Stimulated activated CD8-positive, alpha-beta memory T cell treated with anti-CD3 and anti-CD28 coated beads, Interleukin-7, amount 100 ng/mL, for 48 hours (primary cell): ENCODE measurements at places on chromosomes 1 and 21.

- no peak for DNase-seq
Observed at GRCh38 chr1:154420961-154421924, 16.1 kb downstream of the IL6R start.

- no peak for DNase-seq
Observed at GRCh38 chr1:216905137-216905536, 181.9 kb upstream of the ESRRG start.

- DNase-seq: no peak
Observed at GRCh38 chr1:19079541-19080472, 123.3 kb upstream of the IFFO2 start.

- no peak for DNase-seq
Observed at GRCh38 chr21:45534636-45535331, 7.5 kb downstream of the SLC19A1 start.

DNA sequence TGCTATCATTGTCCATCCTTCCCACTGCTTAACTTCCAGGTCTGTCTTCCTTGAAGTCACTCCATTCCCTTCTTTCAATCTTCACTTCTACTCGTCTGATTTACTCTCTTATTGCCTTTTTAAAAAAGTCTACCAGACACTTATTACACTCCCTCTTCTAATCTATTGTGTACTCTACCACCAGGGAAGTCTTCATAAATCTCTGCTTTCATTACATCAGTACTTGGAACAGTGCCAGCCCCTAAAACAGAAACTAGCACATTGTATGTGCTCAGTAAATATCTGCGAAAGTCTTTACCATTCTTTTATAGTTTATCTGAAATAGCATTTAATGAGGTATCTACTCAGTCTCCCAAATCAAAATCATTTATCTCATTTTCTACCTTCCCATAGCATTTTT lies 236.4 kb downstream of the USH2A start:
- DNase-seq: no peak

DNA sequence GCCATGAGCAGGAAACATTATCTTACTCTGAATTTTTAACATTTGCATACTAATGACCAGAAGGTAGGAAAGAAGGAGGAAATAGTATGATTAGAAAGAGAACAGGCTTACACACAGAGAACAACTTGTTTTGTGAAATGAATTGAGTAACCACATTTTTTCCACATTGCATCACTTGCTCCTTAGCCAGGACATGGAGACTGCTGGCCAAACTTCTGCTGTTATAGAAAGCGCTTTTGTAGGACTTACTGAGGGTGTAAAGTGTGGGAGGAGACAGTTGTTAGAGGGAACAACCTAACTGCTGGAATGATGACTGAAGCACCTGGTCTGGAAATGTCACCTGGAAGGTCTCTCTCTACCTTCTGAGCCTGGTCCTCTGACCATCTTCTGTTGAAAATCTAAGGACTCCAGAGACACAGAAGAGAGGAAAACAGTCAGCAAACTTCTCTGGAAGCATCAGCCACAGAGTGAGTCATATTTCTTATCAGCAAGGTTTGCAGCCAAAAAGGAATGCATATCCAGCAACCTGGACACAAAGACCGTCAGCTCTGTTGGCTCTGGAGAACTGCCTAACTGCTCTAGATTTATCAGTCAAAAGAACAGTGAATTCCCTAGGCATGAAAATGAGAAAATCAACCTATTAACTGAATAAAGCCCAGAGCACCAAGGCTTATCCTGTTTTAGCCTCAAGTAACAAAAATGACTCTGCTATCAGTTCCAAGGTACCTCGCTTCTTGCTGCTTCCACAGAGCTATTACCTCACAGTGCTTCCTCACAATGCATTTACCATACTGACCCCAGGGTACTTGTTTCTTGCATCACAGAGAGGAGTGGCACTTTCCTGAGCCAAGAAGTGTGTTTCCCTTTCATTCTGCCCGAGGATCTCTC lies 88.0 kb upstream of the SLFNL1 start:
- no peak for DNase-seq

GRCh38 chr1:23793018-23793781 lies 2.3 kb downstream of the LYPLA2 start:
- DNase-seq: no peak

DNA sequence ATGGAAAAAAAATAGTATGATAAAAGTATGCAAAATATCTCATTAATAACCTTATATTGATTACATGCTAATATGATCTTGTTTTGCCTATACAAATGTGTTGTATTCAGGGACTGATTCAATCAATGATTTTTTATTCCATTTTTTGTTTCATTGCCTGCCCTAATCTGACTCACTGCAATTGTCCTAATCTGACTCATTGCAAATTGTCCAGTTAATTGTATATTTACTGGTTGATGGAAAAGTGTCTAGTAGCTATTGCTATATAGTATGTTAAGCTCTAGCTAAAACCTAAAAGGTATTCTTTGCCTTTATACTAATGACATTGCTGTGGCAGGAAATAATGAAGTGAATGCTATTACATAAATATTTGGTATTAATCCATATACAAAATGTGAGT lies 728.9 kb upstream of the ZP4 start:
- DNase-seq: no peak
